ENCODE measurements at places on chromosomes 16 and 17.
A peak's percentile ranks its signal among the peaks of the same experiment; 100 is the strongest.

DNA sequence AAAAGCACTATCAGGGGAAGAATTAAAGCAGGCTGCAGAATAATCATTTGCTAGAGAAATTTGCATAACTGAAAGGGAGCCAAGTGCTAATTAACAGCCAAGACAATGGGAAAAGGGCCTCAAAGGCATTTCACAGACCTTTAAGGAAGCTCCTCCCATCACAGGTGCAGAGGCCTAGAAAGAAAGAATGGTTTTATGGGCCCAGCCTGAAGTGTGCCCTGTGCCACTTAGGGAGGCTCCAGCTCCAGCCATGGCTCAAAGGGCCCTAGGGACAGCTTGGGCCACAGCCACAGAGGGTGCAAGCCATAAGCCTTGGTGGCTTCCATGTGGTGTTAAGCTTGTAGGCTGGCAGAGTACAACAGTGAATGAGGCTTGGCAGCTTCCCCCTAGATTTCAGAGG is 50.1 kb downstream of the RNF112 start:
- DNase-seq, result no peak

- DNase-seq, result no peak
These were observed 22.3 kb upstream of the SMPD3 start for GRCh38 chr16:68470461-68471150.

DNA sequence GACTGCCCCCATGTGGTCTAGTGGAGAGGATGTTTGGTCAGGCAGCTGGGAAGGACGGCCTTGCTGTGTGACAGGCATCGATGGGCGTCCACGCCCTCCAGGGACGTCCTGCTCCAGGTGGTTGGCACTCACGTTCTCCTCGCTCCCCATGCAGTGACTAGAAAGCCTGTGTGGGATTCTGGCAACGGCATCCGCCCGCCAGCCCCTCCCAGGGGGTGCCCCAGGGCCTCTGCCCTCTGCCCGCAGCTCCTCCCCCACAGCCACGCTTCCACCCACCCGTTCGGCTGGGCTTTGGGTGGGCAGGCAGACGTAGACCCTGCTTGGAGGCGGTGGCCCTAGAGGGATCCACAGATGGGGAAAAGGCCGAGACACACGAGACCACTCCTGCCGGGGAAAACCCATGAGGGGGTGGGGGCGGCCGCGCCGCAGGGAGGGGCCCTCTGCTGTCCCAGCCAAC is 4.7 kb upstream of the IL17C start:
- no peak for DNase-seq

DNA sequence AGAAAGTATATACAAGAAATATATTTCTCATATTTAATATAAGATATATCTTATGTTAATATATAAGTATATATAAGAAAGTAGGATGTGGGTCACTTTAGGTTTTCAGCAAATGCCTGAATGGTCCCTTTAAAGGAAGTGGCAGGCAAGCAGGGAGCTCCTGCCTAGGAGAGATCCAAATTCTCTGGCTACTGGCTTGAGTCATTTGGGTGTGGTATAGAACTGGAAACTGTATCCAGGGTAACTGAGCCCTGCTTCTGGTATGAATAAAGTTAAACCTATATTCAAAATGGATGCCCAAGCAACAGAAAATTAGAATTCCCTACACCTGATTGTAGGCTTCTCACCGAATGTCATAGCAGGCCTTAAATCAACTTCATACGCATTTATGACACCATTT is 144.4 kb downstream of the ZNF18 start:
- DNase-seq, result no peak

DNA sequence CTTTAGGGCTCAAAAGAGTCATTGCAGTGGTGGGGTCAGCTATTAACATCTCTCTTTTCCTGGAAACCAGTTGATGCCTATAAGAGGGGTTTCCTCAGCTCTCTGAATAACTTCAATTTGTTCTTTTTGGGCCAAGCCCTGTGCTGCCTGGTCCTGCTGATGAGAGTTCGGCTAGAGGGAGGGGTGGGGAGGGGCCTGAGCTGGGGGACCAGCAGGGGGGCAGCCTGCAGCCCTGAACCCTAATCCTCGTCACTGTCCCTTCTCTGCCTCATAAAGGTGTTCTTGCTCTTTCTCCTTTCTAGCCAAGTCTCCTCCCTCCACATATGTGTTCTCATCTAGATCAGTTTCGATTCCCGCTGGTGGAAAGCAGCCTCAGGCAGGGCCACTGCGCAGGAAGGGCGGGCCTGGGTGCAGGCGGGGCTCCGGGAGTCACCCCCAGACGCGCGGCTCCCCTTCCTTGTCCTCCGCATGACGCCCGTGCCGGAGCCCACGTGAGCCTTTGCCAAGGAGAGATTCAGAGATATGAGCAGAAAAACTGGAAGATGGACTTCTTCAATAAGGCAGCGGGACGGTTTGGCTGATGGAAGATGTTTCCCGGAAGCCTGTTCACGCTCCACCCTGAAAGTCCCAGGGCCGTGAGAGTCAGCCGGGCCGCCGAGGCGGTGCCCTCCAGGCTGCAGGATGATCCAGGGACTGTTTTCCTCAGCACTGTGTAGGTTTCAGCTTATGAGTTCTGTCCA is 15.0 kb upstream of the RHOT1 start:
- DNase-seq, result peak; percentile 52

- DNase-seq, result no peak
These were observed 127.7 kb downstream of the XYLT1 start for GRCh38 chr16:17343028-17343427.

- no peak for DNase-seq
These were observed 46.2 kb downstream of the SMPD3 start for GRCh38 chr16:68401871-68402747.

- no peak for DNase-seq
These were observed 107.5 kb upstream of the ZNF750 start for GRCh38 chr17:82947051-82947991.

DNA sequence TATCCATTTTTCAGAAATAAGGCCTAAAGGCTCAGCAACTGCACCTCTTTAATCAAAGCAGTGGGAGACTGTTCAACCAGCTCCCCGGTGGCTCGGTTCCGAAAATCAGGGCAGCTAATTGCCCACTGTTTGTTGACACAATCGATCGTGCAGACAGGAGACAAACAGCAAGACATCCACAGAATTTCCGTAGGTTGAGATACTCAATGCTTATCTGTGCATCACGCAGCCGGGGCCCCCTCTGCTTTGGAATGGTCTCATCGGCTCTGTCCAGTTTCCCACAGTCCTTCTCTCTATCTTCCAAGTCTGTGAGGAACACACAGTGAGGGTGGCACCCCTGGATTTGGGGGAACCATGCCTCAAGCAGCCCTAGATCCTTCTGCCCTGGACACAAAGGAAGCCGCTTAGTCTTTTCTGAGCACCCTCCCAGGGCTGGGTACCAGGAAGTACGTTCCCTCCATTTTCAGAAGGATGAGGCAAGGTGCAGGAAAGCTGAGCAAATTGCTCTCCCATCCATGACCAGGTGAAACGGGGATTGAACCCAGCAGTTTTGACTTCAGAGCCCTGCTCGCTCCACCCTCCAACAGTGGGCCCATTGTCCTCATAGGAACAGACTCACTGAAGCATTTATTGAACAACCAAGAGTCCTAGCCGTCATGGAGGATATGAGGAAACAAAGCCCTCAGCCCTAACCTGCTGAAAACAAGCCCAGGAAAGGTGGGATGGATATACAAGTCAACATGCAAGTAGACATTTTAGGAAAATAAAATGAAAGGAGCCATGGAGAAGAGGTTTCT is 70.7 kb downstream of the C16orf95 start:
- no peak for DNase-seq

GRCh38 chr16:75326333-75326732 is 74.9 kb upstream of the BCAR1 start:
- no peak for DNase-seq

DNA sequence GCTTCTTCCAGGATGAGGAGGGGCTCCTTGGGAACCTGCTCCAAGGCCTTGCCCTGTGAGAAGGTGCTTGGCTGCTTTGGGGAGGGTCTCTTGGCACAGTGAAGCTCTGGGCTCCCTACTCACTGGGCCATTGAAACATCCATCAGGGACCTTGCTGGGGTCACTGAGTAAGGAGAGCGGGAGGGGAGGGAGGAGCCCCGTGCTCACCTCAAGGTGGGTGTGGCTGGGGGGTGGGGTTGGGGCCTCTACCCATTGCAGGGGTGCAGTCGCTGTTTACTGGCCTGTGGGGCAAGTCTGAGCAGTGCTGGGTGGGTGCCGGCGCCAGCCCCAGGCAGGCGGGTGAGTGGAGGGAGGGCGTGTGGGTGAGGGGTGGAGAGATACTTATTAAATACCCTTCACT is 9.9 kb downstream of the TNS4 start:
- DNase-seq, result no peak

DNA sequence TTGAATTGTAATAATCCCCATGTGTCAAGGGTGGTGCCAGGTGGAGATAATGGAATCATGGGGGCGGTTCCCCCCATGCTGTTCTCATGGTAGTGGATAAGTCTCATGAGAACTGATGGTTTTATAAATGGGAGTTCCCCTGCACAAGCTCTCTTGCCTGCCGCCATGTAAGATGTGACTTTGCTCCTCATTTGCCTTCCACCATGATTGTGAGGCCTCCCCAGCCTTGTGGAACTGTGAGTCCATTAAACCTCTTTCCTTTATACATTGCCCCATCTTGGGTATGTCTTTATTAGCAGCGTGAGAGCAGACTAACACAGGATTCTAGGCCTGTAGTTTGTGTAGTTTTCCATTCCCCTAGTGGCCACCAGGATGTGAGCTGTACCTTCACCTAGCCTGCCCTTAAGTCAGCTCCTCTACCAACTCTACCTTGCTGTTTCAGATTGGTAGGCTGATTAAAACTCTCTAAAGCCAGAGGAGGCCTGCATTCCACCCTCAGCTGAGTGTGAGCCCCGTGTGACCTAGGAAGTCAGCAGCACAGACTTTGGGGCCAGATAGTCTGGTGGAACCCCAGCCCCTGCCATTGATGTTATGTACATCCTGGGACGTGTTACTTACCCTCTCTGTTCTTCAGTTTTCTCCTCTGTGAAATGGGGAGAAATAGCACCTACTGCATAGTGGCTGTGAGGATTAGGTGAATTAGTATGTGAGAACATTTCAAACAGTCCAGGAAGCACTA is 252.4 kb upstream of the CACNG5 start:
- DNase-seq, result no peak

DNA sequence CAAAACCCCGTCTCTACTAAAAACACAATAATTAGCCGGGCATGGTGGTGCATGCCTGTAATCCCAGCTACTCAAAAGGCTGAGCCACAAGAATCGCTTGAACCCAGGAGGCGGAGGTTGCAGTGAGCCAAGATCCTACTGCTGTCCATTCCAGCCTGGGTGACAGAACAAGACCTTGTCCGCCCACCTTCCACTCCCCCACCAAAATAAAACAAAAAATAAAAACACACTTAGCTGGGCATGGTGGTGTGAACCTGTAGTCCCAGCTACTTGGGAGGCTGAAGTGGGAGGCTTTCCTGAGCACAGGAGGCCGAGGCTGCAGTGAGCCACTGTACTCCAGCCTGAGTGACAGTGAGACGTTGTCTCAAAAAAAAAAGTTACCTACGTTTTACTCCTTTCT is 3.2 kb downstream of the PPM1E start:
- DNase-seq, result no peak

Measured in activated CD4-positive, CD25-positive, alpha-beta regulatory T cell (primary cell).